ENCODE measurements at places on chromosomes 5 and 9. TPM values are rescaled to one million over a fixed set of nuclear protein-coding genes. Genes with fewer than 3 reads are reported as not detected.

- peaks cover 10% of the 10 kb centered on the region for H3K4me1 ChIP-seq
- no peaks in the 10 kb centered on the region for H3K36me3 ChIP-seq
- no peak for DNase-seq
Measured at GRCh38 chr5:138743484-138743883, 9.7 kb upstream of the CTNNA1 start.

- H3K27me3 ChIP-seq, result peaks cover 11% of the 10 kb centered on the region
- H3K27ac ChIP-seq, result no peak overlapping the region
- no peaks in the 10 kb centered on the region for H3K4me1 ChIP-seq
- no peaks in the 10 kb centered on the region for H3K36me3 ChIP-seq
Measured at GRCh38 chr5:176736301-176736930, 73.9 kb upstream of the UNC5A start.

- DNase-seq, result no peak
- H3K4me3 ChIP-seq, result no peak overlapping the region
- peaks cover 52% of the 10 kb centered on the region for H3K36me3 ChIP-seq
- peaks cover 11% of the 10 kb centered on the region for H3K4me1 ChIP-seq
- H3K27ac ChIP-seq, result peak overlapping the region; percentile 46
Measured at GRCh38 chr5:150649108-150650020, 8.9 kb downstream of the SYNPO start.

- H3K4me1 ChIP-seq, result no peaks in the 10 kb centered on the region
- no peak overlapping the region for H3K27ac ChIP-seq
Measured at GRCh38 chr5:4511996-4512656, 628.0 kb upstream of the ADAMTS16 start.

DNA sequence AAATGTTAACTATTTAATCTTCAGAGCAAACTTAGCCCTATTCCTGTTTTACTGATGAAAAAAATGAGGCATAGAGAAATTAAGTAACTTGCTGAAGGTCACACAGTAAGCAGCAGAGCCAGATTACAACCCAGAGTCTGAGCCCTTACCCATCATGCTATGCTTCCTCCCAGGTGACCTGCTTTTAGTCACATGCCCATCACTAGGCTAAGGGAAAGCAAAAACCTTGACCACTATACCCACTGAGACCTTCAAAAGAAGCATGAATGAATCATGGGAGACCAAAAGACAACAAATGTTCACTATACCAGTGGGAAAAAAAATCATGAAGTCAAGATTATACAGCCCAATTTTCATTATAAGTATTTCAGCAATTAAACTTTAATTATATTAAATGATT lies 5.3 kb upstream of the HAUS6 start:
- H3K36me3 ChIP-seq, result no peaks in the 10 kb centered on the region
- no peak overlapping the region for H3K27ac ChIP-seq
- no peak for DNase-seq
- no peaks in the 10 kb centered on the region for H3K27me3 ChIP-seq
- H3K4me3 ChIP-seq, result no peak overlapping the region
- H3K4me1 ChIP-seq, result no peaks in the 10 kb centered on the region

GRCh38 chr5:155783791-155784190 lies 543.2 kb upstream of the SGCD start:
- H3K4me3 ChIP-seq, result no peak overlapping the region
- no peaks in the 10 kb centered on the region for H3K4me1 ChIP-seq
- no peak for DNase-seq
- H3K27ac ChIP-seq, result no peak overlapping the region
- no peaks in the 10 kb centered on the region for H3K27me3 ChIP-seq

DNA sequence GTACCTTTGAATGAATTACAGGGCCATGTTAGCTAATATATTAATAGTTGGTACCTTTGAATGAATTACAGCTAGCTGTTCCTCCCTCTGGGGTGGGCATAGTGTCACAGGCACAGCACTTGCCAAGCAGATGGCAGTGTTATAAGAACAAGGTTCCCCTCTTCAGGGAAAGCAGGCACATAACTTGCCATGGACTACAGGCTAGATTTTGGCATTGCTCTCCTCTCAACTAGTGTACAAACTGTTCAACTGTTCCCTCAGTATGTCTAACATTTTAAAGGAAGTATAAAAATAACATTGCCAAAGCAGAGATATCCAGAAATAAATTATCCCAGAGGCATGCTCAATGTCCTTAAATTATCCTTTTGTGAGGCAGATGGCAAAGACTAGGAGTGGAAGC lies 33.7 kb downstream of the ABITRAM start:
- no peak overlapping the region for H3K4me3 ChIP-seq
- no peaks in the 10 kb centered on the region for H3K36me3 ChIP-seq
- no peak overlapping the region for H3K27ac ChIP-seq
- no peaks in the 10 kb centered on the region for H3K27me3 ChIP-seq

GRCh38 chr5:37871023-37871815 lies 31.4 kb upstream of the GDNF start:
- no peak for DNase-seq
- H3K27me3 ChIP-seq, result no peaks in the 10 kb centered on the region
- no peaks in the 10 kb centered on the region for H3K36me3 ChIP-seq
- no peak overlapping the region for H3K4me3 ChIP-seq
- H3K27ac ChIP-seq, result no peak overlapping the region

GRCh38 chr5:149935431-149935901 lies 9.1 kb downstream of the PDE6A start:
- H3K27ac ChIP-seq, result no peak overlapping the region
- no peaks in the 10 kb centered on the region for H3K27me3 ChIP-seq
- DNase-seq, result no peak
- H3K4me1 ChIP-seq, result peaks cover 8% of the 10 kb centered on the region

- H3K4me3 ChIP-seq, result no peak overlapping the region
- no peak overlapping the region for H3K27ac ChIP-seq
- DNase-seq, result no peak
- H3K36me3 ChIP-seq, result no peaks in the 10 kb centered on the region
- peaks cover 4% of the 10 kb centered on the region for H3K4me1 ChIP-seq
Measured at GRCh38 chr9:5375091-5375490, 35.4 kb upstream of the RLN1 start.

- no peaks in the 10 kb centered on the region for H3K27me3 ChIP-seq
- H3K36me3 ChIP-seq, result no peaks in the 10 kb centered on the region
- peak overlapping the region; percentile 88 for H3K4me3 ChIP-seq
- DNase-seq, result no peak
Measured at GRCh38 chr9:128552744-128553440, 505 bp downstream of the SPTAN1 start.

GRCh38 chr9:126681336-126681735 lies 67.6 kb downstream of the LMX1B start:
- H3K27ac ChIP-seq, result no peak overlapping the region
- no peaks in the 10 kb centered on the region for H3K36me3 ChIP-seq
- H3K4me3 ChIP-seq, result no peak overlapping the region
- peaks cover 36% of the 10 kb centered on the region for H3K27me3 ChIP-seq
- DNase-seq, result no peak

GRCh38 chr9:77883846-77884771 lies 147.5 kb downstream of the GNAQ start:
- no peak overlapping the region for H3K4me3 ChIP-seq
- H3K27me3 ChIP-seq, result no peaks in the 10 kb centered on the region
- H3K27ac ChIP-seq, result no peak overlapping the region
- H3K36me3 ChIP-seq, result no peaks in the 10 kb centered on the region
- peaks cover 14% of the 10 kb centered on the region for H3K4me1 ChIP-seq

- no peaks in the 10 kb centered on the region for H3K27me3 ChIP-seq
- H3K4me3 ChIP-seq, result no peak overlapping the region
- H3K36me3 ChIP-seq, result no peaks in the 10 kb centered on the region
- no peaks in the 10 kb centered on the region for H3K4me1 ChIP-seq
- H3K27ac ChIP-seq, result no peak overlapping the region
Measured at GRCh38 chr9:99680191-99680590, 141.5 kb upstream of the NR4A3 start.

DNA sequence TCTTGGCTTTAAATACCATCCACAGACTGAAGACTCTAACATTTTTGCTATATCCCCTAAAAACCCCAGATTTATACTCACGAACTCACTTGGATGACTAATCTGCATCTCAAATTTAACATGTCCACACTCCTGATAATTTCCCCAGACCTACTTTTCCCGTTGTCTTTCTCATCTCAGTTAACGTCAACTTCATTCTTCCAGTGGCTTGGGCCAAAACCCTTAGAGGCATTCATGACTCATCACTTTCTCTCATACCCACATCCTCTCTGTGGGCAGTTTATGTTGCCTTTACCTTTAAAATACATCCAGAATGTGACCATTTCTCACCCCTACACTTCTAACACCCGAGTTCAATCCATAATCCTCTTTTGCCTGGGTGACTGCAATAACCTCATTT lies 96.7 kb downstream of the EDIL3 start:
- DNase-seq, result no peak
- no peak overlapping the region for H3K4me3 ChIP-seq
- H3K27me3 ChIP-seq, result no peaks in the 10 kb centered on the region
- no peaks in the 10 kb centered on the region for H3K4me1 ChIP-seq
- no peaks in the 10 kb centered on the region for H3K36me3 ChIP-seq

- H3K27me3 ChIP-seq, result no peaks in the 10 kb centered on the region
- H3K27ac ChIP-seq, result no peak overlapping the region
- peaks cover 5% of the 10 kb centered on the region for H3K4me1 ChIP-seq
- H3K4me3 ChIP-seq, result no peak overlapping the region
- no peaks in the 10 kb centered on the region for H3K36me3 ChIP-seq
Measured at GRCh38 chr9:119802621-119803020, 433.4 kb upstream of the BRINP1 start.

DNA sequence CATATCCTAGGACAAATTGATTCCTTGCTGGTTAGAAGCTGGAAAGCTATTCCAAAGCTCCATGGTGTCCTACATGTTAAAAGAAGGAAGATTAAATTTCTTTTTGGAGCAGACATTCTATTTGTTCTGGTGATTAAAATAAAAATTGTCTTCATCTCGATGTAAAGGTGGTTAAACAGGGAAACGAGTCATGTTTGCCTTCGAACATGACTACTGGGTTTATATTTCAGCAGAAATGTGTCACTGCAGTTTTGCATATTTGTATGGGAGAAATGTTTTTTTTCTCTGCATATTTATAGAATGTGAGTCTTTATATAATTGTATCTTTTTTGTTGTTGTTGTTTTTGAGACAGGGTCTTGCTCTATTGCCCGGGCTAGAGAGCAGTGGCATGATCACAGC lies 36.4 kb downstream of the ADAMTS12 start:
- no peak overlapping the region for H3K4me3 ChIP-seq
- DNase-seq, result no peak
- H3K4me1 ChIP-seq, result no peaks in the 10 kb centered on the region
- no peaks in the 10 kb centered on the region for H3K36me3 ChIP-seq

- DNase-seq, result no peak
- H3K36me3 ChIP-seq, result no peaks in the 10 kb centered on the region
Measured at GRCh38 chr5:33244441-33245150, 196.2 kb upstream of the TARS1 start.

DNA sequence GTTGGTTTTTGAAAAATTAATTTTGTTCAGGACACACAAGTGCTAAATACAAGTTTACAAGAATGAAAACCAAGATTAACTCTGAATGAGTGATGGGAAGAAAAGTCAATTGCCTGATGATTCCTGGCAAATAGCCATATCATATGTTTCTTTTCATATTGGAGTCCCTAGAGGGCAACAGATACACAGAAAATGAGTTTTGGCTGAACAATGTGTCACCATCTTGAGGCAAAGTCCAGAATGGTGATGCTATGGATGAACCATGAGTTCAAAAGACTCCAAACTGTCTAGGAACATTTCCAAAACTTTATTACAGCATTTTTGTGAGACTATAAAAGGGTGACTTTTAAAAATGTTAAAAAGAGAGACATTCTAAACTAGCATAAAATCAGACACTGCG lies 382.9 kb downstream of the TMEM161B start:
- no peaks in the 10 kb centered on the region for H3K27me3 ChIP-seq
- no peak overlapping the region for H3K27ac ChIP-seq
- no peaks in the 10 kb centered on the region for H3K36me3 ChIP-seq
- no peak overlapping the region for H3K4me3 ChIP-seq
- DNase-seq, result no peak

DNA sequence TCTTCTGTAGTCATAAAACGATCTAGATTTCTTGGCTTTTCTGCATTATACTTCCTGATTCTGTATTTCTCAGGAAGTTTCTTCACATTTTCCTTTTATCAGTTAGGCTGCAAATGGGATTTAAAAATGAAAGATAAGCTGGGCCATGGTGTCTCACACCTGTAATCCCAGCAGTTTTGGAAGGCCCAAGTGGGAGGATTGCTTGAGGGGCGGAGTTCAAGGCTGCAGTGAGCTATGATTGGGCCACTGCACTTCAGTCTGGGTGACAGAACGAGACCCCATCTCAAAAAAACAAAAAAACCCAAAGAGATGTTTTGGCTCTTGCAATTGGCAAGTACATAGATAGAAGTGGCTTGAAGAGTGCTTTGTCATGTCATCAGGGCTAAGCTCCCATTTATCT lies 26.2 kb upstream of the APC start:
- no peak overlapping the region for H3K27ac ChIP-seq
- no peak for DNase-seq
- no peaks in the 10 kb centered on the region for H3K36me3 ChIP-seq
- no peaks in the 10 kb centered on the region for H3K27me3 ChIP-seq

GRCh38 chr5:53416144-53416738 lies 64.2 kb upstream of the FST start:
- H3K36me3 ChIP-seq, result no peaks in the 10 kb centered on the region
- no peaks in the 10 kb centered on the region for H3K4me1 ChIP-seq
- no peak for DNase-seq
- no peak overlapping the region for H3K27ac ChIP-seq

GRCh38 chr9:82783045-82783444 lies 279.9 kb downstream of the RASEF start:
- H3K4me1 ChIP-seq, result no peaks in the 10 kb centered on the region
- no peaks in the 10 kb centered on the region for H3K36me3 ChIP-seq
- no peak overlapping the region for H3K4me3 ChIP-seq
- DNase-seq, result no peak
- no peak overlapping the region for H3K27ac ChIP-seq

DNA sequence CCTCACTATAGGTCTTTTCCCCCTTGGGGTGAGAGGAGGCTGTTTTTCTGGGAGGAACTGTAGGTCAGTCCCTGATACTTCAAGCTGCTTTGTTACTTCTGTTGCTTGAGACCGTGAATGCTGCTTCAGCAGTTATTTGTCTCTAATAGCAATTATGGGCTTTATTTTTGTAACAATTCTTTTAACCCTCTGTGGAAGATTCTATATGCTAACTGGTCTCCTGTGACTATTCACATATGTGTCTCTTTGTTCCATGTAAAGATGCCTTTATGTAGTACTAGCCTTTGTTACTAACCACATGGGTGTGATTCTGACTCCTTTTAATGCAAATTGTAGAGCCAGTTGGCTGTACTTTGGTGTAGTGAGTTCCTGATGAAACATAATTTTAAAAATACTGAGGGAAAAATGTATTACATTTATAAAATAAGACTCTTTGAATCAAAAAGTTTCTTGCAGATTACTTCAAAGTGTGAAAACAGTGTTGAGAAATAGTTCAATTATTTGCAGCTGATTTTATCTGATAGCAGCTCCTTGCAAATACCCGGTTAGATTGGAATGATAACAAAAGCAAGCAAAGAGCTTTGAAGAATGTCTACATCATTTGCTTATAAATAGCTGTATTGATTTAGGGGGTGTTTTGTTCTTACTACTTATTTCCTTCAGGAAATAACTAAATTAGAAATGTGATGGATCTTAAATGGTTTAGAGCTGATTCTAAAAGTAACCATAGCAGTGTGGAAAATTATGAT lies 46.6 kb downstream of the ANGPTL2 start:
- no peaks in the 10 kb centered on the region for H3K36me3 ChIP-seq
- no peak overlapping the region for H3K27ac ChIP-seq
- DNase-seq, result no peak
- H3K4me1 ChIP-seq, result peaks cover 19% of the 10 kb centered on the region

OR1J2 gene
- total RNA-seq, result not detected

PIP5K1B gene
- total RNA-seq, result 54.0 TPM

SLC34A3 gene
- not detected for total RNA-seq

SHOC1 gene
- total RNA-seq, result not detected

DUSP1 gene
- 1,047 TPM for total RNA-seq

CBY3 gene
- not detected for total RNA-seq

PCDHB13 gene
- total RNA-seq, result 2.1 TPM

ABO gene
- 33.9 TPM for total RNA-seq

NXNL2 gene
- 0.57 TPM for total RNA-seq

SAPCD2 gene
- 0.69 TPM for total RNA-seq

NREP gene
- total RNA-seq, result 8.8 TPM

QRFP gene
- not detected for total RNA-seq

IFNB1 gene
- not detected for total RNA-seq
